CD4-positive, CD25-positive, alpha-beta regulatory T cell (primary cell): ENCODE measurements at places on chromosomes 3 and 15. TPM values are rescaled to one million over a fixed set of nuclear protein-coding genes. Genes with fewer than 3 reads are reported as not detected.

GNB4 gene
- 2.1 TPM for total RNA-seq

DNA sequence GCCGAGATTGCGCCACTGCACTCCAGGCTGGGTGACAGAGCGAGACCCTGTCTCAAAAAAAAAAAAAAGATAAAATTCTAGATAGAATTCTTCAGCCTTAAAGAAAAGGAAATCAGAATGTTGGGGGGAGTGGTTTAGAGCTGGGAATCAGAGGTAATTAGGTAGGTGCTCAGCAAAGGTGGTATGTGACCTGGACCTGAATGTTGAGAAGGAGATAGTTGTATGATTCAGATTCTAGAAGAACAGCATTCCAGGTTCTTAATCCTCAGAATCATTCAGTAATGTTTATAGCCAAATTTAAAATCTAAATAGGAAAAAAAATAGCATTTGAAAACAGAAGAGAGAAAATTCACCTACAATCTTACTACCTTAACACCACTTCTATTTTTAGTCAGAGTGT lies 71.3 kb upstream of the UBE2E1 start:
- DNase-seq = no peak
- no peaks in the 10 kb centered on the region for H3K27me3 ChIP-seq
- no peak overlapping the region for H3K4me3 ChIP-seq
- no peak overlapping the region for H3K27ac ChIP-seq
- no peaks in the 10 kb centered on the region for H3K4me1 ChIP-seq

DNA sequence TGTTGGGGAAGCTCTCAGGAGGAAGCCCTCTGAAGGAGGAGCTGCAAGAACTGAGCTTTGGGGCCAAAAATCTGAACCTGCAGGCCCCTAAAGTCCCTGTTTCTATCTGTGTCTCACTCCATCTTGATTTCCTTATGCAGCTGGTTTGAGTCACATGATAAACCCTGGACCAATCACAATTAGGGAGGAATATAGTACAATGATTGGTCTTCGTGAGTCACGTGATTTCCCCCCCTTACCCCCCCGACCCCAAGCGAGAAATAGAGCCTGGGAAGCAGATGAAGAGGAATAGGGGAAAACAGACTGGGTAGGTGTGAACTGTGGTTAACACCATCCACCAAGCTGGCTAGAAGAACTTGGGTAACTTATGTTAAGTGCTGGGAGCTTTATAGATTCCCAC lies 12.9 kb downstream of the CRABP1 start:
- H3K27ac ChIP-seq = no peak overlapping the region
- H3K4me1 ChIP-seq = no peaks in the 10 kb centered on the region
- no peaks in the 10 kb centered on the region for H3K36me3 ChIP-seq
- H3K4me3 ChIP-seq = no peak overlapping the region
- DNase-seq = no peak

ADGRG7 gene
- total RNA-seq = not detected

CCDC33 gene
- not detected for total RNA-seq

DAZL gene
- not detected for total RNA-seq

- H3K27ac ChIP-seq = no peak overlapping the region
- DNase-seq = no peak
- no peaks in the 10 kb centered on the region for H3K4me1 ChIP-seq
Observed at GRCh38 chr15:39594446-39595337, 13.8 kb downstream of the THBS1 start.

DNA sequence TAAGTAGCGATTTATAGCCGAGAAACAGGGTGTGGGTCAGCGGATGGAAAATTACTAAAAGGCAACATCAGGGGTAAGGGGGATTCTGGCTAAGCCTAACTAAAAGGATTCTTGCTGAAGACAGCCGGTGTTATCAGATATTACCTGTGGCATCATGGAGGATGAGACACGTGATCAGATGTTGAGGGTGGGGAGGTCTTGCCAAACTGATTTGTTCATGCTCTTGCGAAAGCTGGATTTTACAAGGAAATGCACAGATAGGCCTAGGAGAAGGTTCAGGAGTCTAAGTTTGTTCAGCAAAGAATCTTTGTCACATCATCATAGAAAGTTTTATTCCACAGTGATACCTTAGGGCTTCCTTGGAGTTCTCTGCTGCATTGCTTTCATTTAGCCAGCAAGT lies 396.8 kb upstream of the TBL1XR1 start:
- H3K36me3 ChIP-seq = no peaks in the 10 kb centered on the region
- H3K27ac ChIP-seq = no peak overlapping the region
- no peak overlapping the region for H3K4me3 ChIP-seq
- no peak for DNase-seq
- H3K27me3 ChIP-seq = no peaks in the 10 kb centered on the region
